ENCODE measurements at places on chromosomes 5 and 9.

DNA sequence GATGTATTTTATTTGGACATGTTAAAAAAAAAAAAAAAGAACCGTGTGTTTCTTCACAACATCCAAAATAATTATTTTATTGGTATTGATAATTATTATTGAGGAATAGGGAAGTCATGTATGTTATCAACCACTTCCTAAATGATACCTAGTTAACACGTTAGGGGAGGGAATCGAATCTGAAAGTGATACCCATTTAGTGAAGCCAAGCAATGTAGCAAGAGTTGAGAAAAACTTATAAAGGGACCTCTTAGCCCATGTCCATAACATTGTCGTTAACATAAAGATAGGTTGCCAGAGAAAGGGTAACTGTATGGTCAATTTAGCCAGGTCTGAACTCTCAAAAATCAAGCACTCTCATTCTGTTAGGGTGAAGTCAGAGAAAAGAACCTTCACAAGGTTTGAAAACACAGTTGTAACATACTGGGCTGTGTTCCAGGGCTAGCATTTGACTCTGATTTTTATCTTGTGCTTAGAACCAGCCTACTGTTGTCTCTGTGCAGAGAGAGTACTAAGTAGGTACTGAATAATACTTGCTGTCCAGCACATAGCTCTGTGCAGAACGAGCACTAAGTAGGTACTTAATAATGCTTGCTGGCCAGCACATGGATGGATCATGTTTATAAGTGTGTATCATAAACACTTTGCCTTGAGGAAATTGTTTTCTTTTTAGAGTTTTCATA, 60.4 kb downstream of the GHR start:
- DNase-seq: no peak

DNA sequence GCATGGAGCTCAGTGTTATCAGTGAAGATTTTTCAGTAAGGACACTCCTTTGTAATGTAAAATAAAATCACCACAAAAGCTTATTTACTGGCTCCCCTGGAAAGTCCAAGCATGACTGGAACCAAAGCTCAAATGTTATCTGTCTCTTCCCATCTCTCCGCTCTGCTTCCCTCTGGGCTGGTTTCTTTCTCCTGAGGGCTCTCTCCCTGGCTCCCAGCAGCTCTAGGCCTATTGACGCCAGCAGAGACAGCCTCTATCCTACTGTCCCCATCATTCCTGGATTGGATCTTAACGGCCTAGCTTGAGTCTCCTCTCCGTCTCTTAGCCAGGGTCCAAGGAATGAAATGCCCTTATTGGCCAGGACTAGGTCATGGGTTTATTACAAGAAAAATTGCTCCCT, 86.1 kb downstream of the TMEM167A start:
- DNase-seq: no peak

DNA sequence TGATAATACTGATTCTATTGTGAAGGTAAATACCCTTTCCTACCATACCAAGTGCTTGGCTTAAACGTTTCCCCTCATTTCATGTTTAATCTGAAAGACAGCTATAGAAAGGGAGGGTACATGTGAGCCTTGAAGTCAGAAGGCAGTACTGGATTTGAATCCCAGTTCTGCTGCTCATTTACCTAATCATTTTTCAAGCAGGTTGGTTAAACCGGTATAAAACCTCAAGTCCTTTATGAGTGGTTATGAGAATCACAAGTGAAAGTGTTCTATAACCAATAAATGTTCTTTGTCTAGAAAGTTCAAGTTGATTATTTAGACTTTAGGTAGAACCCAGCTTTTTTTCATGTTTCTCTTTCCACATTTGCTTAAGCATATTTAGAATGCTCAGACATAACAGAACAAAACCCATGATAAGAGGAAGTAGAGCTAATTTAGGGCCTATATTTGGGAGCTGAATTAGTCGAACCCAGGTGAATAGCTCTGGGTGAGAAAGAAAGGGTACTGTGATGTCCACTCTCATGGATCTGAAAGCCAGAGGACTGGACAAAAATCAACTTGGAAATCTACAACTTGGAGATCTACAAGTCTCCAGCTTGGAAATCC, 29.7 kb upstream of the F2RL2 start:
- DNase-seq: no peak

DNA sequence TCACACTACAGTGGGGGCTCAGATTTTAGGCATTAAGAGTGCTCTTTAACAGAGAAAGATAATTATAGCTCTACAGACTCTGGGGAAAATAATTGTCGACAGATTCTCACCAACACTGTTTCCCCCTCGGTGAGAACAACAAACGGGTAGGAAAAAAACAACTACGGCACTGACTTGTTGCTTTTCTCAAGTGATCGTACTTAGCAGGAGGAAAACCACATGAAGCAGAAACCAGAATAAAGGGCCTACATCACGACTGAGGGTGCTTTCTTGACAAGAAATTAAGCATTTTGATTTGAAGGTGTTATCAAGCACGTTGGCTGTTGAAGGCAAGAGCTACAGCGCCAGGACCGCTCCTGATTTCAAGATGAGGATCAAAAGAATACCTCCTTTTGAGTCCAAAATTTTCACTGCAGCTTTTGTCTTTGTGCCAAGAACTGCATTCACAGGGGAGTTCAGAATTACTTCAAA, 27.2 kb upstream of the CER1 start:
- DNase-seq: no peak
